ENCODE measurements at places on chromosomes 16 and 17.

DNA sequence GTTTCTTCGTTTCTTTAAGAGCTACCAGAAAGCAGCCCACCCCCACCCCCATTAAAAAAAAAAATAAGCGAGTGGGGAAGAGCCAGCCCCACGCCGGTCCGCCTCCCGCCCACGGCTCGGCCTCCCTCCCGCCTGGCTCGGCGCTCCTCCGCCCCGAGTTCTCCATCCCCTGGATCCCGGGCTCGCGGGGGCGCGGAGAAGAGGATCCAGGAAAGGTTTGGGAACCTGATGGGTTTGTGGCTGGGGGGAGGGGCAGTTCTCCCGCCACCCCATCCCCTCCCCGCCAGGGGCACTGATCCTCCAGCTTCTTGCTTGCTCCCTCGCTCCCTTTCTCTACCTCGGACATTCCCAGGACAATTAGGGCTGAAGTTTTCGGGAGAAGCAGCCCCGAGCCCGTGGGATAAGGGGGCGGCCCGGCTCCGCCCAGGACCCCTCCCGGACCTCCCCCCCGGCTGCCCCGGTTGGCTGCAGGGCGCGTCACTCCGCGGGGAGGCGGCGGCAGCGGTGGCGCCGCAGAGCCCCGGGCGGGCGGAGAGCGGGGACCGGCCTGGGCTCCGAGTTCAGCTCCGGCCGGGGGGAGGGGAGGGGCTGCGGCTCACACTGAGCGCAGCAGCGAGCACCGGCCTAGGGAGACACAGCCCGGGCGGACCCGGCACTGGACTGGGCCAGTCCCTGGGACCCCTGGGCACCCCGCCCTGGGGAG, 1.0 kb upstream of the SALL1 start:
- DNase-seq = peak; percentile 26

- DNase-seq = no peak
These were observed 16.9 kb downstream of the C16orf90 start for GRCh38 chr16:3478242-3478925.

DNA sequence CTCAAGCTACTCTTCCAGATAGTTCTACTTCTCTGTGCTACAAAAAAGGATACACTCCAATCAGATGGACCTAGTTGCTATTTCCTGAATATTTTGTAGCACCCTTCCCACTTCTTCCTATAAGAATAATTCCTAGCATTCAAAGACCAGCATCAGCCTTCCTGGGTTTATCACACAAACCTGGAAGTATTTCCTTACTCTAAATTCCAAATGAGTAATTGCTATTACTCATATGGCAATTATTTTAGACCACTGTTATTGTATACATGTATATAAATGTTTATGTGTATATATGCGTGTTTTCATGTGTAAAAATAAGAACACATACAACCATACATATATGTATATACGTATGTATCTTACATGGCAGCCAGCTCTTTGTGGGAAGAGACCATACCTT, 130.6 kb downstream of the MYO1D start:
- DNase-seq = no peak

GRCh38 chr17:45783593-45784292, 377 bp upstream of the CRHR1 start:
- no peak for DNase-seq

- no peak for DNase-seq
These were observed 572 bp downstream of the KSR1 start for GRCh38 chr17:27456681-27457359.

- DNase-seq = no peak
These were observed 655 bp downstream of the ATXN1L start for GRCh38 chr16:71846431-71846830.

- DNase-seq = no peak
These were observed 99.8 kb downstream of the MYH11 start for GRCh38 chr16:15757077-15757386.

Data from NCI-H748 treated with DMSO at 0.1 percent for 48 hours (cell line).